EH (cell line): ENCODE measurements at places on chromosomes 6 and 20.

DNA sequence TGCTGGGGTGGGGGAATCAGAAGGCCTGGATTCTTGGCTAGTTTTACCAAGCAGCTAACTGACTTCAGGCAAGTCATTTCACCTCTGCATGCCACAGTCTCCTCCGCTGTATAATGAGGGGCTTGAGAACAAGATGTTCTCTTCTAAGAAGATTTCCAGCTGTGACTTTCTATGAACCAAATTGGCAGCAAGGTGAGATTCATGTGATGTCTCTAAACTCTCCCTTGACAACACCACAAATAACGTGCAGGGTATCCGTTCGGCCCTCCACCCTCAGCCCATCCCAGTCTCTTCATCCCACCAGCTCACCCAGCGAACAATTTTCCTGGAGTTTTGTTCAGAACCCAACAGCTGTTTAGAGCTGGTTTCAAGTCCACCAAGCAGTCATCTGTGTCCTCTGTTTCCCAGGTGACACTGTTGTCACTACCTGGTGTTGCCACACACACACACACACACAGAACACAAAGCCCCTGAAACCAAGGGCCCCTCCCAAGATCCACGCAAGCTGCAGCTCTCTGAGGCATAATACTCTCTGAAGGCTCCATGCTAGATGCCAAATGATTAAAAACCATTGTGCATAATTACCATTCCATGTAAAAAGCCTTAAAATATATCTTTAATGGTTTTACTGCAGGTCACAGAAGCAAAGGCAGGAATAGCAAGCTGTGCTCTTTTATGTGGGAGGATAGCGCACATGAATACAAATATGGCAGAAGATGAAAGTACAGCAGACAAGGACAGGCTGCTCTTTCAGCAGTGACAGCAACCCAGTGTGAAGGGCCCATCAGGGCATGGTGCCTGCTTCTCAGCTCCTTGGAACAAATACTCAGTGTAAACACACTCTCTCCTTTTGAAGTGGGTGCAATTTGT, 48.2 kb downstream of the ARHGAP18 start:
- peak; percentile 33 for DNase-seq

GRCh38 chr20:2304180-2304579, 8.4 kb downstream of the TGM3 start:
- DNase-seq: no peak

DNA sequence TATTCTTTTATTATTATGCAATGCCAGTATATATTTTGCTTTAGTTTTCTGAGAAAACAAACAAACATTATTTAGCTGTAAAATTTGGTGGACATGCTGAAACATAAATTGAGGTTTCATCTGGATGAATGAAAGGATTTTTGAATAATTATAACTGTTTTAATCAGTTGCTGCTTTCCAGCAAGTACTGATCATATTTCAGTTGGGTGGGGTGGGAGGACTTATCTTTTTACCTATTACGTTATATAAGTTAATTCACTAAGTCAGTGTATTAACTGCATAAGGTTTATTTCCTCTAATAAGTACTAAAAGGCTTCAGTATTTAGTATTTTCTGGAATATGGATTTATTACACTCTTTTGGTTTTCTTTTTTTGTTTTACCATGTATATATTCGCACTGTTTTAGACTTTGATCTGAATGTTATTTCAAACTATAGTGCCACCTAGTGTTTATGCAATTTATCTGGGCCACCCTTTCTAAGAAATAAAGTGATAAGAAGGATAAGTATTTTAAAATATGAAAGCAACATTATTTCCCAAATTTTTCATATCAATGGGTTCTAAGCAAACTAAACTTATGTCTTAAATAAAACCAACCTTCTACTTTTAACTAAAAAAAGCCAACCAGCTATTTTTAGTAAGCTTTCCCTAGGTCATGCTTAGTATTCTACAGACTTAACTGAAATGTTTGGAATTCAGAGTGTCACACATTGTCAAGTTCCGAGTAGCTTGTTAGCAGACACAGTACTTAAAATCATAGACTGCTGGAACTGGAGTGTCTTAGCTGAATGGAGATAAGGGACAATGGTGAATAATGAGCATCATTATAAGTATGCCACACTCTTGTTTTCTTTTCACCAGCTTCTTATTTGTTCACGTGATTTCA, 105.4 kb upstream of the MCHR2 start:
- peak; percentile 51 for DNase-seq

DNA sequence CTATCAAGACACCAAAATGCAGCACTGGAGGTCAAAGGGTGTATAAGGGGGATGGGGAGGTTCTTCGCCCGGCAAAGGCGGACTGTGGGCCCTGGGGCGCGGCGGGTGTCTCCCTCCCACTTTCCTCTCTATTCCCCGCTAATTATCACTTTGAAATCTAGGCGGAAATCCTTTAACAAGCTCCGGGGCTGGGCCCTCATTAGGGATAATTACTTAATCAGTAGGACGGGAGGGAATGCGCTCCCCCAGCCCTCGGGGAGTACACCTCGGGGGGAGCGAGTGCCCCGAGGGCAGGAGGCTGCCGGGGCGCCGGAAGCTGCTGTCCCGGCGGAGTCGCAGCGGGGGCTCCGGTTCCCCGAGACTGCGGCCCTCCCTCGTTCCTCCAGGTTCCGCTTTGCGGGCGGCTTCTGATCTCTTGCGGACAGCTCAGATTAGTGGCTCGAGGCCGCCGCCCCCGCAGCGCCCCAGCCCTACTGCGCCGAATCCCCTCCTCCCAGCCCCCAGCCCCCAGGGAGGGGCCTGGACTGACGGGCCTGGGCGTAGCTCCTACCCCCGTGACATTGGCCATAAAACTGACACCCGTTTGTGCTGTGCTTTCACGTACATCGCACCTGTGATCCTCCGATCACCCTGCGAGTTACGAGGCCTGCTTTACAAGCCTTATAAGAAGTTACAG, 14.7 kb downstream of the MUCL3 start:
- DNase-seq: peak; percentile 42

DNA sequence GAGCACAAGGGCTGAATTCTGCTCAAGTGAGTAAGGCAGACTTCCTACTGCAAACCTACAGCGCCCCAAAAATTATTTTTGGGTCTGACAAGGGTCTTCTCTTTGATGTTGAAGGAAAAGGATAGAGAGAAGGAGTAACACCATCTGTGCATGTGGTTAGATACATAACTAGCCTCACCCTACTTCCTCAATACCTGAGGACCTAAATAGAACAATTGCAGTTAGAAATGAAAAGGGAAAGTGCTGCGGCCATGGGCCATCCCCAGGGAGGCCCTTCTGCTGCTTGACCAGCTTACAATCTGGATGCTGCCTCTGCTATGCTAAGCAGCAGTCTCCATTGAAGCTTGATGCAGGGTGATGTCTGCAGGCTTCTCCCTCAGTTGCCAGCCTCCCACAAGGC, 63.2 kb upstream of the ARMH2 start:
- DNase-seq: no peak

DNA sequence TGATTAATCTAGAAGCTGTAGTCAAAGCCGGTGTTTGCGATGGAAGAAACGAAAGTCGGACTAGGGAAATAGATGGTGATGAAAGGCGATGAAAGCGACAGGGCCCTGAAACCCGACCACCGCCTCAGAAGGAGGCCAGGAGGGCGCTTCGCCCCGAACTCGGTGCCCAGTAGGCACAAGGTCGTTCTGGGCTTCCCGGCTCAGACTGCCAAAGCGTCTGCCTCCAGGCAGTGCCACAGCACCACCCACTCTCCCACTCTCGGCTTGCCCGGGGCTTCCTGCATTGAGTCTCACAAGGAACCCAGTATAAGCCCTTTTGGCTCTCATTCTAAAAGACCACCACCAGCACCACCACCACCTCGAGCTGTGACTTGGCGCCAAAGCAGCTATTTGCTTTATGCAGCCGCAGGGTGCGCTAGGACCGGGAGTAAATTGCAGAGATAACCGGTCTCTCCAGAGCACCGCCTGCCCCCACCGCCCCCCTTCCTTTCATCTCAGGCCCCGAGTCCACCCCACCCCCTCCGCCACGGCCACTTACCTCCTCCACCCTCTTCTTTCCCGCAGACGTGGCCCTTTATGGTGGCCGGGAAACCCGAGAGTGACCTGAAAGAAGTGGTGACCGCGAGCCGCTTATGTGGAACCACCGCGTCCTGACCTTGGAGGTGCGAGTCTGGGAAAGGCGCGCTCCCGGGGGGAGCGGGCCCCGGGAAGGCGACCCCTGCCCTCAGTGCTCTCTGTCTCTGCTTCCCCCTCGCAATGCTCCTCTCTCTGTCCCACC, 2.4 kb downstream of the TCF21 start:
- peak; percentile 21 for DNase-seq

DNA sequence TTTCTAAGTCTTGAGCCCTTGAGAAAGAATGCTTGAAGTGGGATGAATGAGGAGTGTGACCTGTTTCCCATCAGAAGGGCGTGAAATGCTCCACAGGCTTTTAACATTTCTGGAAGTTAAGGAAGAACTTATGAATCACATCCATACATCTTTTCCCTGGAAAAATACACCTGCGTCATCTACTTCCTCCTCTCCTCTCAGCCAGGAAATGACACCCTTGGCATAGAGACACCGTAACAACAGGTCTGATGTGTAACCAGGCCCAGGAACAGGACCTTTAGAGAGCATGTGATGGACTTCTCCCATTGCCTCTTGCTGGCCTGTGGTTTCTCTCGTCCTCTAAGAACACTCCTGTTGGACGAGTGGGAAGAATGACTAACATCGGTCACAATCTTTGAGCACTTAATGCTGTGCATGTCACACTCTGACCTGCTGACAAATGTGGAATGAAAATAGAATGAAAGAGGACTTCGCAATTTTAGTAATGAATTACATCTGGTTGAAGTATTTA, 28.5 kb upstream of the CITED2 start:
- peak; percentile 98 for DNase-seq

DNA sequence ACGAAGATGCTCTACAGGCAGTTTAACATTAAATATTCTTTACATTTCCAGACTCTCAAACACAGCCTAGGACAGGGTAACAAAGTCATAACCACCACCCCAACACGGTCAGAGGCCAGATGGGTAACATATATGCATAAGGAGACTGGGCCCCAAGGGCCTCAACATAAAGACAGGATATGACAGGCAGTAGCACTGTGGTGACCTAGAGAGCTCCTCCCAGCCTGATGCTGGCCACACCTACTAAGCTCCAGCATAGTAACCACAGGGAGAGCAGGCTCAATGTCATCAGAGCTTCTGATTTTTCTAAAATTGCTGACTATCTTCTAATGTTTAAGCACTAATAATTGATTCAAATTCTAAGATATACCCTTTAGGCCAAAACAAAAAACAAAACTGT, 21.7 kb downstream of the SMLR1 start:
- peak; percentile 42 for DNase-seq

DNA sequence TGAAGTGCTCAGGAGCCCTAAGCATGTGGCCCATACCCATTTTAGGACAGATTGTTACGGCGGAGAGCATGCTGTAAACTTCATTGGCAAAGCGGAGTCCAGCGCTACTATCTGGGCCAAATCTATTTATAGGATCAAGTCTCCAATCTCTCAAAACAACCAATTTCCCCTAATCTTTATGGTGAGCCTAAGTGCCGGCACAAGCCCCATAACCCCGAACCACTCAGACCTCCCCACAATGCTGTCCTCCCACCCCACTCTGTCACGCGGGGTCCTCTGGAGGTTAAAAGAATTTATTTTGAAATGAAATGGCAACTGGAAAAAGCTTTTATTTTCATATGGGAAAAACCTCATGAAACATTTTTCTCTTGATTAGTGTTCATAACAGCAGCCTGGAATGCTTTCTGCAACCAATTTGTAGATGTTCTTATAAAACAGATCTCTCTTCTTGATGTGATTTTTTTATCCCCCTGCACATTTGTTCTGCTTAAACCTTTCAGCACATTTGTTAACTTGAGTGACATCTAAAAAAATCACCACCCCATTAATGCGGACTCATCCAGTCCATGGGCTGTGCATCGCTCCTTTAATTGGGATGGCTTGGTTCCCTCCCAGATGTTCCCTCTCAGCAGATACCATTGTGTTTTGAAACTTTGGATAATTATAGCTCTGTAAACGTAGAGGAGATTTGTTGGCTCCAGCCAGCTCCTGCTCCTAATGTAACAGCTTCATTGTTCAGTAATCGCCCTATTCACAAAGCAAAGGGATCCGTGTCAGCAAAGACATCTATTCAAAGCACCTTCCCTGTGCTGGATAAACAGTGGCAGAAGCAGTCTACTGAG, 323.6 kb downstream of the CD83 start:
- DNase-seq: peak; percentile 66

DNA sequence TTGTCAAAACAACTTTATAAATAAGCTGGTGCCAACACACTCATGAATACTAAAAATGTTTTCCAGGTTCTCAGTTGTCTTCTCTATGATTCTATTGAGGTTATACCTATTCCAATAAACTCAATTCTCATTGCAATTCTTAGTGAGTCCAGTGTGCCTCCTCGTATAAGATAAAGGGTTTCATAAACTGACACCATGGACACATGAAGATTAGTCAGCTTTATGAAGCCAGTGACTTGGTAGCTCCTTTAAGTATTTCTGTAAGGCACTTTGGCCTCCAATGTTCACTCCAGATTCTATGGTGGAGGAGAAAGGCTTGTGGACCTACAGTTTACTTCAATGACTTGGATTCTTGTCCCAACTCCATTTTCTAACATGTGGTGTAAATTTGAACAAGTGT, 521.3 kb upstream of the JARID2 start:
- DNase-seq: no peak

DNA sequence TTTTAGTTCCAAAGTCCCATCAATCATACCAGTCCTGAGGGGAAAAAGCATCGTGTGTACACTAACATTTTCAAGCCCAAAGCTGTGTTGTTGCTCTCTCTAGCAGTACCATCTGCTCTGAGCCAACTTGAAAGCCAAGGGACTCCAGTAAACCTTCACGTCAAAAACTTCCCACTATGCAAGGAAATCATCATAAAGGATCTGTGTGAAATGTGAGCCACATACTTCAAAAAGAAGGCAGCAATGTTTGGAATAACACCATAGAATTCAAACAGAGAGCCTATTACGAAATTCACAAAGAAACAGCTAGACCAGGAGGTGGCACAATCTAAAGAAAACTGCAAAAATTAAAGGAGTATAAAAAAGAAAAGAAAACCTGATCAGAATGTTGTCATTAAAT, 399.8 kb upstream of the EPHA7 start:
- DNase-seq: no peak

GRCh38 chr6:140897804-140898573, 1234.7 kb upstream of the GJE1 start:
- DNase-seq: no peak

- DNase-seq: no peak
Observed at GRCh38 chr20:46368902-46369268, 37.5 kb downstream of the ELMO2 start.

- no peak for DNase-seq
Observed at GRCh38 chr20:33899106-33899505, 88.0 kb downstream of the CHMP4B start.

DNA sequence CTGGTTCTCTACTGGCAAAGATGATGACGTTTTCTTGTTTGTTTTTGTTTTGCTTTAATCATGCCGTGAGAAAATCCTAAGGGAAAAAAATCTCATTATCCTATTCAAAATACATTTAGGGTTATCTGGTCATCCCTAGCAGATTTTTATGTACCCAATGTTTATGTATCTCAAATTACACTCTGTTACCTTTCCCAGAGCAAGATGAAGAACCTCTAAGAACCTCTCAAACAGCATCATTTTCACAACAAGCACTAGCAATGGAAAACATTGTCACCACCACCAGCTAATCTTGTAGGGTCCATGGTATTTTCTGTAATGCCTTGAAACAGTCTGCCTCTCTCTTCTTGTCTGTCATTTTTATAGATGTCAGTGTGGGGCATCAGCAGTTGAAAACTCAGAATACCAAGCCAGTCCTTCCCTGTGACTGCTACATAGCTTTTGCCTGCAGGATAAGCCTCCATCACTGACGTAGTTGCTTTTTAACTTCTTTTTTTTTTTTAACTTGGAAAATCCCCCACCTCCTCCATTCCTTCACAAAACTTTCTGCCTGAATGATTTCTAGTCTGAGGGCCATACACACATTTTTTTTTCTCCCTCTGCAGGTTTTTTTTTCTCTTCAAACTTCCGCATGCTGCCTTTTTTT, 2.4 kb upstream of the SNAP25 start:
- no peak for DNase-seq
